ENCODE measurements at places on chromosomes 12 and 14. TPM values are rescaled to one million over a fixed set of nuclear protein-coding genes. Genes with fewer than 3 reads are reported as not detected.

Gene TTC7B
- total RNA-seq: 75.7 TPM

Gene KRT83
- total RNA-seq: not detected

DNA sequence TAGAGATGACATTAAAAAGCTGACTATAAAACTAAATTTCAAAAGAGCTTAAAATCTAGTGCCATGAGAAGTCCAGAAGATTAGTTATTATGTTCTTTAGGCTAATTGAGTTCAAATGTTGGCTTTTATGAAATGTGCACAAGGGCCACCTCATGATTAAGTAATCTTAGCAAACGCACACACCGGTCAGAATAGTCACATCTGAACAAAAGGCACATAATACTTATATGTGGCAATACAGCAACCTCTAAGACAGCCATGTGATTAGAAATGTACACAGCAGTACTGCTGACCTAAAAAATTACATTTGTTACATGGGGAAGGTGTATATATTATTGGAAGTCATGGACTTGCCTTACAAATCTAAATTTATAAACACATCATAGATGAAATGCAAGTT is 344.7 kb upstream of the GARIN6 start:
- no peak for DNase-seq

DNA sequence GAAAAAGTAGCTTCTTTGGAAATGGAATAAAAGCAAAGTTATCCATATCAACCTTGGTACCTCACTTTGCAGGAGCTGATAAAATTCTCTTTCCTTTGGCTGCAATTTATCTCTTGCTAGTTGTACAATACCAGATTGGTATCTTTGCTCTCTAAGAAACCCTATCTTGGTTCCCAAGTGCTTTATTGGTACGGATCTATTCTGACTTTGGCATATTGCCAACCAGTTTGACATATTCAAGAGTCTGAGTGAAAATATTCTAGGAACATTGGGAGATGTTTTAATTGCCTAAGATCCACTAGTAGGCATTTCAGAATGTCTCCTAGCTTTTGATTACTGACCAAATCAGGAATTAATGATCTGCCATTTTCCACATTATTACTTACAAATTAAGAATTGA is 167.2 kb upstream of the ATP2B1 start:
- no peak for DNase-seq

DNA sequence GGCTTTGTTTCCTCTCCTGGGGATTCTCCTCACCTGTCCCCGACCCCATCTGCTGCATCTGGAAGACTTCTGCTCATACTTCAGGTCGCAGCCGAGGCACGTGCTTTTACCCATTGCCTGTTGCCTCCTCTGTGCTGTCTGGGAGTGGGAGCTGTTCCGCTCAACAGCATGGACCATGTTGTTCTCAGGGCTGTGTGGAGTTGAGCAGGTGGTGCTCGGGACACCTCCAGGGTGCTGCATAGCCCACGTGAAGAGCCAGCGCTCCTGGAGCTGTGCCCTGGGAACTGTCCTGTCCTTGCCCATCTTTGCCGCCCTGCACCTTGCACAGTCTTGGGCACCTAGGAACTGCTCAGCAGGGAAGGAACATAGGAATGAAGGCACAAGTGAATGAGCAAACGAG is 62.4 kb downstream of the IQSEC3 start:
- DNase-seq: no peak
